Thyroid gland (tissue), 4 donors: ENCODE measurements at places on chromosomes 7 and 10. TPM values are rescaled to one million over a fixed set of nuclear protein-coding genes. Genes with fewer than 3 reads are reported as not detected.
A peak's percentile ranks its signal among the peaks of the same experiment; 100 is the strongest.

DNA sequence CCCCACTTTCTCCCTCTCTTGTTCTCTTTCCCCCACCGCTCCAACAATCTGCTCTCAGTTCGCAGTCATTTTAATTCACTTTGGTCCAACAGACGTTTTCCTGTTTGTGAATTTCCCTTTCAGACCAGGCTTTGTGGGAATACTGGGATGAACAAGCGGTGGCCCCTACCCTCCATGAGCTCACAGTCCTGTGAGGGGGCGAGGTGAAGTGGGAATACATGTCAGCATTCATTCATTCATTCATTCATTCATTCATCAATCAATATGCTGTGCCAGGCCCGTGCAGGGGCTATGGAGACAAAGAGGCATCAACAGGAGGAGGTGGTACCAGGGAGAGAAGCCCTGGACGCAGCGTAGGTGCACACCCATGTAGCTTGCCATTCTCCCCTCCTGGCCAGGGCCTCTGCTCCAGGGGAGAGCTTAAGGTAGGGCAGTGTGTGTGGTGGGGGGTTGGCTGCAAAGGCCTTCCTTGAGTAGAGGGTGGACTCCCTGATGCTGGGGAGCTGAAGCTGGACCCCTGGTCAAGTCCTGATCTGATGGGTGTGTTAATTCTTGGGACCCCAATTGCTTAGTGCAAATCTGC lies 16.1 kb downstream of the PRF1 start:
- H3K27ac ChIP-seq, result no peak overlapping the region
- no peaks in the 10 kb centered on the region for H3K27me3 ChIP-seq
- no peak for DNase-seq
- peaks cover 22% of the 10 kb centered on the region for H3K4me1 ChIP-seq

- no peaks in the 10 kb centered on the region for H3K4me1 ChIP-seq
- no peak overlapping the region for H3K27ac ChIP-seq
- H3K4me3 ChIP-seq, result no peak overlapping the region
Measured at GRCh38 chr10:4686644-4686996, 139.4 kb upstream of the AKR1E2 start.

STAMBPL1 gene
- 6.2 TPM for total RNA-seq

DNA sequence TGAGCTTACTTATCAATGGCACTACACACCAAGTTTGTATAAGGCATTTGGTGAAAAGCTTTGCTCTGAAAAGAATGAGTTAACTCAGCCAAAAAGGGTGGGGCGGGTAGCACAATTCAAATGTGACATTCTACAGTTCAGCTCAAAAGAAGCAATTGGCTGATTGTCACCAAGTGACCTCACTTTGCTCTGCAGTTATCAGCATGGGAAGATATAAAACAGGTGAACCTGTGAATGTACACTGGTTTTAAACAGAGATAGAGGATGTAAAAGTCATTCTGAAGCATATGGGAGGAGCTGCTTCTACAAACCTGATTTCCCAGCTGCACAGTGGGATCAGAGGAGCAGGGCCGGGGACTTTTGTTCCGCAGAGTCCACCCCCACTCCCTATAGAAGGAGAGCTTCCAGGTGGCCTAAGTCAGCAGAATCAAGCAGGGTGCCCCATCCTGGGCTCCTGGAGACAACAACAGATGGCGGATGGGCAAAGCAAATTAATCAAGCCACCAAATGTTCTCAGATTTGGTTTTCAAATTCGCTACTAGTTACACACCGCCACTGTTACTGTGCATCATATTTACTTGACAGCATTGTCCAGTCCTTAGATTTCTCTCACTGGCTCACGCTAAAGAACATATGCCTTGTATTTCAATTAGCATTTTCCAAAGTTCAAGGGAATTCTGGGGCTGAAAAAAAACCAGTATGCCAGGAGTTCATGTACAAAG lies 27.5 kb upstream of the NPVF start:
- H3K36me3 ChIP-seq, result no peaks in the 10 kb centered on the region
- H3K4me3 ChIP-seq, result no peak overlapping the region
- H3K4me1 ChIP-seq, result no peaks in the 10 kb centered on the region
- H3K27me3 ChIP-seq, result no peaks in the 10 kb centered on the region
- DNase-seq, result no peak

SPDYE17 gene
- total RNA-seq, result not detected

GRCh38 chr7:134643131-134643530 lies 3.5 kb upstream of the BPGM start:
- peaks cover 11% of the 10 kb centered on the region for H3K4me1 ChIP-seq
- no peak overlapping the region for H3K4me3 ChIP-seq
- H3K27ac ChIP-seq, result no peak overlapping the region

- no peaks in the 10 kb centered on the region for H3K27me3 ChIP-seq
- no peaks in the 10 kb centered on the region for H3K36me3 ChIP-seq
- H3K4me3 ChIP-seq, result no peak overlapping the region
- H3K4me1 ChIP-seq, result no peaks in the 10 kb centered on the region
Measured at GRCh38 chr10:101155896-101156295, 24.8 kb downstream of the TLX1 start.

LMTK2 gene
- 27.8 TPM for total RNA-seq

DNA sequence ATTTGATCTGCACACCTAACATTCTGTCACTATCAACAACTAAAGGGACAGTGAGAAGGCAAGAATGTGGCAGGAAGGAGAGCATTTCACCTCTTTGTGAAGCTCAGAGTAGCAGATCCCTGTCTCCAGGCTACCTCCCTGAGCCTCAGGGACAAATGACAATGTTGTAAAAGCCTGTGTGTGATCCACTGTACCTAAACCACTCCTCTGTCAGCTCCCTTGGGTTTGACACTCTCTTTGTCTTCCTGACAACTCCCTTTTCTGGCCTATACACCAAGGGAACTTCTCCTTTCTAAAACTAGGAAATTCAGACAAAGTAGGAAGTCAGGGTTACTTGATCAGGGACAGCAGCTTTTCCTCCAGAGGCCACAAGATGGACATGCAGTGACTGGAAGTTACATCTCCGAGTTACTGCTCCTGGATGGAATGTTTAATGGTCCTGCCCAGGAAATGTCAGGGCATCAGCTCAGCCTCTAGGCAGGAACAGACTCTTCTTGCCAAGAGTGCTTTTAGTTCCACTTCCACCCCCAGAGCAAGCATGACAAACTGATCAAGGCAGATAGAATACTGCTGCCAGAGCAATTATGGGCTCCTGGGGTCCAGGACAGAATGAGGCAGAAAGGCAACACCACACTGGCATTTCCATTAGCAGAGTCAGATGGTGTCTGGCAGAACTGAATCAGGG lies 1014.5 kb upstream of the LRRTM3 start:
- no peak overlapping the region for H3K4me3 ChIP-seq
- H3K27ac ChIP-seq, result no peak overlapping the region
- DNase-seq, result no peak
- H3K27me3 ChIP-seq, result no peaks in the 10 kb centered on the region

DNA sequence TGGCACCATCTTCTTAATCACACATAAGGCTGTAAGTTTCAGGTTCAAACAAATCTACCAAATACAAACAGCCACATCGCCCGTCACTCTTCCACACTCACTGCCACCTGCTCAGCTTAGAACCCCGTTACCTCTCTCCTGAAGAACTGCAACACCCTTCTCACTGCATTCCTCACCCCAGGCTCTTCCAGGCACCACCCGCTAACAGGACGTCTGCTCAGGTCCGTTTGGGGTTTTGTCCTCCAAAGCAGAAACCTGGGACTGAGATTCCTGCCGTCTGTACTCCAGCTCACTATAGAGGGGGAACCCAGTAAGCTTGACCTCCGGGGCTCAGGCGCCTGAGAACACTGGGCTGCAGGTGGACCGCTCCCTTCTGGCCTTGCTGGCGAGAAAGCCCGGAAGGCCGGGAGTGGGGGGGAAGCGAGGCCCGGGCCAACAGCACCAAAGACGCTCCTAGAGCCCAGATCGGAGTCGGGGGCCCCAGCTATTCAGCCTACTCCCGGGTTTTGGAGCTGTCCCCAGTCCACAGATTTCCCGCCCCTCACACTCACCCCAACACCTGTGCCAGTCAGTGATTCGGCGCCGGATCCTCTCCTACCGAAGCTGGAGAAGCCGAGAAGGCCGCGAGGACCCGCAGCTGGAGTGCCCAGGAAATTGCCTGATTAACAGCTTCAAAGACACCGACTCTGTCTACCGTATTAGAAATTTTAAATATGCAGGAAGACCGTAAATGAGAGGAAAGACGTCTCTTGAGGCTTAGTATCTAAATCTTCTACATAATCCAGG lies at the start of gene AP3M1:
AP3M1 (minus strand) TSS at position 625 of the 786 bp plus-strand sequence. CDS start 12,449 bp downstream, outside the sequence.
- peak within 1 kb of the TSS; percentile 87 for H3K27ac ChIP-seq
- DNase-seq, result peak; percentile 88
- peaks cover 44% of the 10 kb centered on the region for H3K4me1 ChIP-seq
- H3K4me3 ChIP-seq, result peak within 1 kb of the TSS; percentile 90
- no peaks in the 10 kb centered on the region for H3K27me3 ChIP-seq
- H3K36me3 ChIP-seq, result no peaks in the 10 kb centered on the region

DNA sequence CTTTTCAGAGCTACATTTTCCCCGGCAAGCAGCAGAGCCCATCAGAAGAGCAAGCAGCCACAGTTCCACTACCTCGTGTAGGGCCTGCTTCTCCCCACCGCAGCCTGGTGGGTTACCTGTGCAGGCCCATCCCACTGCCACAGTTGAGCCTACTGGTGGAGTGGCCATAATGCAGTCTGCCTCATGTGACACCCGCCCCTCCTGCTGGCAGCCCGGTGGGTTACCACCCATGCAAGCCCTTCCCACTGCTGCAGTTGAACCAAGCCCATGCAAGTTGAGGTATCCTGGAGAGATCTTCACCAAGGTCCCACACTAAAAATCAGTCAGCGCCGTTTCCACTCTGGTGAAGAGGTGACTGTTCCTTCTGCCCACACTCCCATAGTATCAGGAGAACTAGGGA lies 32.1 kb upstream of the CNNM1 start:
- DNase-seq, result no peak
- H3K36me3 ChIP-seq, result no peaks in the 10 kb centered on the region
- H3K4me1 ChIP-seq, result peaks cover 3% of the 10 kb centered on the region

STRA8 gene
- total RNA-seq, result not detected

- DNase-seq, result no peak
- no peak overlapping the region for H3K27ac ChIP-seq
- no peaks in the 10 kb centered on the region for H3K36me3 ChIP-seq
Measured at GRCh38 chr10:108490944-108491343, 1326.4 kb upstream of the SORCS1 start.
